ENCODE measurements at places on chromosomes 16 and 17.
A peak's percentile ranks its signal among the peaks of the same experiment; 100 is the strongest.

GRCh38 chr17:75785016-75785890 is 647 bp downstream of the UNK start:
- peak; percentile 92 for DNase-seq

GRCh38 chr17:28397275-28397674 is 8.7 kb downstream of the SLC46A1 start:
- DNase-seq: no peak

DNA sequence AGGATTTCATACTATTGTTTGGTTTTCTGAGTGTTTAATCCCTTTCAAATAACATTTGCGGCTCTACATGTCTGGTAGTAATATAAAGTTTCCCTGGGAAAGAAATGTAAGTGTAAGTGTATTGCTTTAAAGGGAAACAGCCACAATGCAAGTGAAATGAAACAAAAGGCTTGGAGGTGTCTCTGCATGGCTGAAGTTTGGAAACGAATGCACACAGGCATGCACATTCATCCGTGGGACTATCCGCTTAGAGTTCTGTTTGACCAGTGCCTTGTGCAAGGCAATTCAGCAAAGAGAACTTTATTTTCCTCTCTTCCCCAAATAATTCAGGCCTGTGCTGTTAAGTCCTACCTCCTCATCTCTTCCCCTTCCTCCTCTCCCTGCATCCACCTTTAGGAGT is 56.1 kb upstream of the MRTFB start:
- no peak for DNase-seq

DNA sequence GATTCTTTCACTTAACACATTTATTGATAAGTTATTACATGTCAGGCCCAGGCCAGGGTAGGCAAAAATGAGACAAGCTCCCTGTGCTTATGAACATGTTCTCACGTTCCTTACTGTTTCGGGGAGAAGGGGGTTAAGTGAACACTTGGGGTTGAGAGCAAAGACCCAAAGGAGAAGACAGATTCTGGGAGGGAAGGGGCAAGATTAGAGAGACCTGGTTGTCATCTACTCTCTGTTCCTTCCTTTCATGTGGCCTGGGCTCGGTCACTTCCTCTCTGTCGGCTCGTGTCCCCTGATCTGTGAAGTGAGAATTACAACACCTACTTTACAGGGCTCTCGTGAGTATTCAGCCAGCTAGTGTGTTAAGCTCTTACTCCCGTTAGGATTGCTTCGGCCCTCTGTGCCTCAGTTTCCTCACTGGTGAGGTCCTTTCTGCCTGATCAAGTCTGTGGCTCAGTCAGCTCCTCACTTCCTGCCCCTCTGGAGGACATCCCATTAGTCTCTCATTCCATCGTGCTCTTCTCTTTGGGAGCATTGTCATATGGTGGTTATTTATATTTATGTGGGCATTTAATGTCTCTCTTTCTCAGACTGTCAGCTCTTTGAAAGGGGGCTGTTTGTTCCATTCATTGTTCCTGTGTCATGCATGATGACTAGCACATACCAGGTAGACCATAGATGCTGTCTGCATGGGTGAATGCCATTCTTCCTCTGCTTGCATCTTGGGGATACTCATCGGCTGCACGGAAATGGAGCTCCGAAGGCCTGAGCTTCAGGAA is 38.9 kb downstream of the PLCG2 start:
- peak; percentile 41 for DNase-seq

DNA sequence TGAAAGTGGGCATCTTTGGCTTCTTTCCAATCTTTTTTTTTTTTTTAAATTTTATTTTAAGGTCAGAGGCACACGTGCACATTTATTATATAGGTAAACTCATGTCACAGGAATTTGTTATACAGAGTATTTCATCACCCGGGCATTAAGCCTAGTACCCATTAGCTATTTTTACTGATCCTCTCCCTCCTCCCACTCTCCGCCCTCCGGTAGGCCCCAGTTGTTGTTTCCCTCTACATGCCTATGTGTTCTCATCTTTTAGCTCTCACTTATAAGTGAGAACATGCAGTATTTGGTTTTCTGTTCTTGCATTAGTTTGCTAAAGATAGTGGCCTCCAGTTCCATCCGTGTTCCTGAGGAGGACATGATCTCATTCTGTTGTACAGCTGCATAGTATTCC is 108.5 kb downstream of the CYB561 start:
- no peak for DNase-seq

- no peak for DNase-seq
Observed at GRCh38 chr17:80796430-80796861, 195.2 kb upstream of the CHMP6 start.

GRCh38 chr17:42203354-42203753 is 9.1 kb upstream of the GHDC start:
- DNase-seq: no peak
